ENCODE measurements at places on chromosomes 3 and 15. TPM values are rescaled to one million over a fixed set of nuclear protein-coding genes. Genes with fewer than 3 reads are reported as not detected.

The TEX264 gene
- 31.0 TPM for total RNA-seq

The LRRC28 gene
- 19.0 TPM for total RNA-seq

The PML gene
- 11.0 TPM for total RNA-seq

- H3K4me3 ChIP-seq: no peak overlapping the region
- H3K36me3 ChIP-seq: no peaks in the 10 kb centered on the region
- no peaks in the 10 kb centered on the region for H3K27me3 ChIP-seq
- no peak overlapping the region for H3K27ac ChIP-seq
Observed at GRCh38 chr3:173676094-173676493, 278.6 kb downstream of the NLGN1 start.

DNA sequence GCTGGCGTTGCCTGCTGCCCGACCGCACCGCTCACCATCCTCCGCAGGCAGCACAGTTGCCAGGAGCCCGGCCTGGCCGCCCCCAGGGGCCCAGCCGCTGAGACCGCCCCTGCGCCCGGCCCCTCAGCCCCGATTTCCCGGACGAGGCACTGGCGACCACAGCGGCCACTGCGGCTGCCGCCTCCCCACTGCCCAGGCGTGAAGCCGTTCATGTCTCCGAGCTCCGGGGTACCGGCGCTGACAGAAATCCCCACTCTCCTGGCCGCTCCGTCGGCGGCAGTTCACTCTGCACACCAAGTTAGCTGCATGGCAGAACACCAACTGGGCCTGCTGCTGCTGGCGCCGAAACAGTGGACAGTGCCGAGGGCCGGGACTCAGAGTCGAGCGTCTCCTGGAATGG is 8.5 kb downstream of the SELENOT start:
- H3K27me3 ChIP-seq: no peaks in the 10 kb centered on the region
- no peak overlapping the region for H3K27ac ChIP-seq
- H3K36me3 ChIP-seq: no peaks in the 10 kb centered on the region
- no peak overlapping the region for H3K4me3 ChIP-seq

DNA sequence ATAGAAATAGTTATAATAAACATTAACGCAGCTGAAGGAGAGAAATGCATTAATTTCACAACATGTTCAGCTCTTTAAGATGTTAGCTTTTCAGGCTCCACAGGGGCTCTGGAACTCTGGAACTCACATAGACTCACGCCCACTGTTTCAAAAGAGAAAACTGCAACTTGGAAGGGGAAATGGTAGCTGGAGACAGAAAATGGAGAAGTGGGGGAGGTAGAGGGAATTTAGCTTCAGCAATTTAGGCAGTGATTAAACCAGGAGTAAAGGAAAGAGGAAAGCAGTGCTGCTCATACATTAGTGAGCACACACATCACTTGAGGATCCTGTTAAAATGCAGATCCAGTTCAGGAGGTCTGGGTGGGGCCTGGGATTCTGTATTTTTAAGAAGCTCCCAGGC is 274.8 kb upstream of the TRIM42 start:
- H3K4me3 ChIP-seq: no peak overlapping the region
- H3K36me3 ChIP-seq: no peaks in the 10 kb centered on the region
- no peak for DNase-seq
- no peaks in the 10 kb centered on the region for H3K4me1 ChIP-seq
- H3K27me3 ChIP-seq: peaks cover 2% of the 10 kb centered on the region
- H3K27ac ChIP-seq: no peak overlapping the region

- no peak for DNase-seq
- H3K4me3 ChIP-seq: no peak overlapping the region
- no peaks in the 10 kb centered on the region for H3K27me3 ChIP-seq
- no peaks in the 10 kb centered on the region for H3K4me1 ChIP-seq
- H3K27ac ChIP-seq: no peak overlapping the region
Observed at GRCh38 chr3:77906102-77906709, 866.3 kb downstream of the ROBO2 start.

- H3K27me3 ChIP-seq: no peaks in the 10 kb centered on the region
- no peaks in the 10 kb centered on the region for H3K36me3 ChIP-seq
- no peak overlapping the region for H3K4me3 ChIP-seq
- DNase-seq: no peak
- no peaks in the 10 kb centered on the region for H3K4me1 ChIP-seq
Observed at GRCh38 chr15:42147431-42147735, 9.1 kb downstream of the PLA2G4F start.

GRCh38 chr3:100830931-100831330 is 121.6 kb downstream of the TFG start:
- no peaks in the 10 kb centered on the region for H3K27me3 ChIP-seq
- no peak overlapping the region for H3K4me3 ChIP-seq
- H3K27ac ChIP-seq: no peak overlapping the region

GRCh38 chr3:194537732-194538247 is 51.0 kb upstream of the ATP13A3 start:
- H3K27me3 ChIP-seq: no peaks in the 10 kb centered on the region
- no peak for DNase-seq
- peak overlapping the region; percentile 65 for H3K27ac ChIP-seq
- H3K36me3 ChIP-seq: no peaks in the 10 kb centered on the region
- peaks cover 10% of the 10 kb centered on the region for H3K4me1 ChIP-seq

GRCh38 chr3:120224237-120224636 is 60.8 kb downstream of the GPR156 start:
- no peaks in the 10 kb centered on the region for H3K36me3 ChIP-seq
- H3K4me1 ChIP-seq: no peaks in the 10 kb centered on the region
- H3K27me3 ChIP-seq: no peaks in the 10 kb centered on the region
- no peak for DNase-seq
- H3K4me3 ChIP-seq: no peak overlapping the region
